ENCODE measurements at places on chromosomes 3 and 15. TPM values are rescaled to one million over a fixed set of nuclear protein-coding genes. Genes with fewer than 3 reads are reported as not detected.

Gene PEX11A
- total RNA-seq = 46.7 TPM

Gene ADPRH
- total RNA-seq = 10.6 TPM

Gene HAUS2
- total RNA-seq = 33.0 TPM

Gene NR2E3
- not detected for total RNA-seq

Gene SHC4
- total RNA-seq = 0.38 TPM

Gene PROS1
- total RNA-seq = 37.8 TPM

Gene GABRA5
- not detected for total RNA-seq

Gene IL17RE
- total RNA-seq = 17.4 TPM

Gene MELTF
- 3.8 TPM for total RNA-seq

Gene KLHL6
- total RNA-seq = 4.0 TPM

Gene GPR160
- 4.6 TPM for total RNA-seq

Gene PSMA4
- 128 TPM for total RNA-seq

Gene EHHADH
- total RNA-seq = 12.7 TPM

Gene SAXO2
- total RNA-seq = 0.68 TPM

Gene PIGZ
- 15.5 TPM for total RNA-seq

Gene ROPN1
- total RNA-seq = not detected

Gene HYAL1
- 13.8 TPM for total RNA-seq

Gene NCKIPSD
- 23.3 TPM for total RNA-seq

Gene MST1R
- total RNA-seq = not detected

Gene DZIP1L
- total RNA-seq = 11.9 TPM

Gene ISG20
- total RNA-seq = 7.5 TPM

Gene SMCO1
- total RNA-seq = not detected

Gene FETUB
- total RNA-seq = not detected

Gene GRK7
- total RNA-seq = 0.16 TPM

Gene ASB14
- total RNA-seq = not detected

Gene ALDH1A2
- 7.5 TPM for total RNA-seq

Gene HIGD2B
- not detected for total RNA-seq

Gene TMEM207
- not detected for total RNA-seq

Gene SENP7
- 29.8 TPM for total RNA-seq

Gene GOLGA6A
- total RNA-seq = 0.17 TPM

Gene ZBBX
- total RNA-seq = not detected

Gene ZBTB47
- 38.2 TPM for total RNA-seq

Gene CDV3
- total RNA-seq = 246 TPM

Gene WHAMM
- total RNA-seq = 9.4 TPM

Gene ARL13B
- 8.9 TPM for total RNA-seq

Gene GASK1A
- 3.6 TPM for total RNA-seq

Gene XCR1
- total RNA-seq = not detected

Gene GRAMD1C
- 4.0 TPM for total RNA-seq

Gene GXYLT2
- 1.5 TPM for total RNA-seq

Gene FAIM
- 21.5 TPM for total RNA-seq

Gene ADAMTS9
- 218 TPM for total RNA-seq

Gene SEMA6D
- total RNA-seq = 3.9 TPM

Gene RBP2
- total RNA-seq = not detected

Gene HHLA2
- not detected for total RNA-seq

Gene NME9
- not detected for total RNA-seq

Gene PML
- total RNA-seq = 214 TPM

Gene ITIH3
- 0.44 TPM for total RNA-seq

Gene SLC28A2
- total RNA-seq = not detected

Gene SLC28A1
- not detected for total RNA-seq

Gene GREM1
- total RNA-seq = 1.1 TPM

Measured in subcutaneous adipose tissue (tissue), 4 donors.